HCT116 (cell line): ENCODE measurements at places on chromosomes 5 and 9. TPM values are rescaled to one million over a fixed set of nuclear protein-coding genes. Genes with fewer than 3 reads are reported as not detected.

PCDHB7 gene
- total RNA-seq: not detected

PCDHB12 gene
- not detected for total RNA-seq

CDH9 gene
- not detected for total RNA-seq

CDH6 gene
- 0.12 TPM for total RNA-seq

SPAAR gene
- total RNA-seq: not detected

DNA sequence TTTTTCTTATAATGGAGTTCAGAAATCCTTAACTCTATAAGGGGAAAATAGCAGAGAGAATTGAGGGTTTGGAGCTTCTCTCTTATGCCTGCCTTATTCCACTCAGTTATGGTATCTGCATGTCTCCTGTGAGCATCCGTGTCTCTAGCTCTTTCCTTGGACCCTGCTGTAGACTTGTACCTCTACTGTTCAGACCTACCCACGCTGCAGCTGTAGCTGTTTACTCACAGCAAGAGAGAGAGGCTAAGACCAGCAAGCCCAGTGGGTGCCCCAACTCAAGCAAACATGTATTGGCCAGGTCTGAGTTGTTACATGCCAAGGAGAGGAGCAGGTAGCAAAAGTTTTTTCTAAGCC, 7.1 kb upstream of the PCSK1 start:
- no peak for DNase-seq

- no peak for DNase-seq
Observed at GRCh38 chr9:105375323-105375722, 72.5 kb upstream of the FSD1L start.

GRCh38 chr9:87873607-87874303, 8.9 kb upstream of the SPATA31E1 start:
- no peak for DNase-seq

DNA sequence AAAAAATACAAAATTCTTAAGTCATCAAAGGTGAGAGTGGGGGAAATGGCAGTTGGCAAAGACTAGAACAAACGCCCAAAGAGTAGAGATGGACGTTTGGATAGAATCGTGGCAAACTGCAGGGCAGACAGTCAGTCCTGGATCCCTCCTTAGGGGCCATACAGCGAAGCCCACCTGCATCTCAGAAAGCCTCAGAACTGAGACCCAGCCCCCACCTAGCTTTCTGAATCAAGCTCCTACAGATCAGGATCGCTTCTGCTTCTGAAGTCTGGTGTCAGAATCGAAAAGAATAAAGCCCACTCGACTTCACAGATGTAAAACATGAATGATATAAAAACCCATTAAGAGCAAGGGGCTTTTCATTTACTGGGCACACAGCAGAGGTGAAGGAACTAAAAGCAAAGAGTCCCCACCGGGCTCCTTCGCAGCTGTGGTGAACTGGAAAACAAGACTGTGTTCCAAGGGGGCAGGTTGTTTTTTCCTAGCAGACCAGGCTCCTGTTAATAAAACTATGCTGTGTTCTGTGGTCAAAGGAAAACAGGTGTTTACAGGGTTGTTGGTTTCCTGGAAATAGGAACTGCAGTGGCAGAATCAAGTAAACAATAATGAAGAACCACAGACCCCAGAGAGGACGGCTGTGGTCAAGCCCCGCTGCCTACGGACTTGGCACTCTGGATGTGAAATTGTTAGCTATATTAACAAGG, 91.8 kb downstream of the TLE1 start:
- no peak for DNase-seq
